Stimulated activated CD8-positive, alpha-beta memory T cell treated with anti-CD3 and anti-CD28 coated beads, Interleukin-12 subunit alpha, Interleukin-12 subunit beta, amount 100 ng/mL, for 4 hours (primary cell): ENCODE measurements at places on chromosomes 6 and 20.

DNA sequence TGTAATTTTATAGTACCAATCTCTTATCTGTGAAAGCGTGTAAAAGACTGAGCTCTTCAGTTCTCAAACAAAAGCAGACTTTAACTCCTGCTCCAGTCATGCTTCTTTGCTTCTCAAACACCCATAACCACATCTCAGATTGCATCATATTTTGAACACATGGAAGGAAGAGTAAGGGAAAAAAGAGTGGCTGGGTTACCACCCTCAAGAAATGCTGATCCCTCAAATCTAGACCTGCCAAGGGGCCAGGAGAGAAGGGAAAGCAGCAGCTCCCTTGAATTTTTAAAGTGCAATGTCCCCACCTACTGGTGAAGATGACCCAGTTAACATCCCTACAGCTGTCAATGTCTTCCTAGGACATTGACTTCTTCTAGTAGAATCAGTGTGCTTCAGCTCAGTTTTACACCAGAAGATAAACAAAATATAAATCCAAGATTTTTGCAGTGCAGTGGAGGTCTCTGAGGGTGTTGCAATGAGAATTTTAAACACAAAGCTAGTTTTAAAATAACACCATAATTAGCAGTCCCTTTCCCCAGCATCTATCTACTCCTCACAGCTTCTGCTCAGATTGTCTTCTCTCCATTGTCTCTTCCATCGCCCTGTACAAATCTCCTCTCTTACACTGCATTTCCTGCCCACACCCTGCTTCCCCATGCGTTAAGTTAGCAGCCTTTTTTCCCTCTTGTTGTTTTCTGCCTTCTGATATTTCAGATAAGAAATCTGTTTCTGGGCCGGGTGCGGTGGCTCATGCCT, 22.6 kb upstream of the HLA-DQB2 start:
- DNase-seq = no peak

GRCh38 chr6:121881974-121882667, 446.7 kb downstream of the GJA1 start:
- DNase-seq = no peak

- no peak for DNase-seq
These were observed 2.0 kb downstream of the OGFRL1 start for GRCh38 chr6:71290611-71291010.

DNA sequence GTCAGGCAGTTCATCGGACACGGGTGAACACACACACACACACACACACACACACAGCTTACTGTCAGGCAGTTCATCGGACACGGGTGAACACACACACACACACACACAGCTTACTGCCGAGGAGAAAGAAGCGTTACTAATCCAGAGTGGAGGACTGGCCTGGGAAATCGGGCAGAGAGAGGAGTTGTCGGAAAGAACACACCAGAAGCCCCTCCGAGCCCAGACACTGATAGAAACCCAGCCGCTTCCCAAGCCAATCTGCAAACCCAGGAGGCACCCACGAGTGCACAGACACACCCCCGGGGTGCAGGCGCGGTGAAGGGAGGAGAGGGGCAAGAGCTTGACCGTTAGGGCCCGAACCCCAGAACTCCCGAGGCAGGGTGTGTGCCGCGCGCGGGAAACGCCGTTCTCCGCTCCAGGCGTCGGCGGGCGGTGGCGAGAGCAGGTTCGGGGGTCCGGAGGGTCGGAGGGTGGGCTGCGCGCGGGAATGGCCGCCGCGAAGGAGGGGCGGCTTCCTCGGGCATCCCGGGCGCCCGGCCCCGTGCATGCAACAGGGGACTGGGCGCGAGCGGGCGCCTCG, 636 bp downstream of the ELOVL2 start:
- no peak for DNase-seq

DNA sequence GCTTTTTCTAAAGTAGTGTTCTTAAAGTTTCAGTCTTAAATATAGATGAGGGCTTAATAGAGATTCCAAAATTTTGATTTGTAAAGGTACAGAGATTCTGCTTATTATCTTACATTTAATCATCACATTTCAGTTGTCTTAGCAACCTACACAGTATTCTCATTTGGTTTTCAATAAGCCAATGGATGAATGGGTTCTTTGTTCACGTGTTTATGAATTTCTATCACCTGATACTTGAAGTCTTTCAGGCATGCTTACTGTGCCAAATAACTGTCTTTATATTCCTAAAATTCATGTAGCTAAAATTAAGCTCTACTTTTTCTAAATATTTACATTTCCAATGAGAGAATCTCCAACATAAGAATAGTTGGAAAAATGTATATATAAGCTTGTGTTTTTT, 152.7 kb downstream of the EYA4 start:
- no peak for DNase-seq

DNA sequence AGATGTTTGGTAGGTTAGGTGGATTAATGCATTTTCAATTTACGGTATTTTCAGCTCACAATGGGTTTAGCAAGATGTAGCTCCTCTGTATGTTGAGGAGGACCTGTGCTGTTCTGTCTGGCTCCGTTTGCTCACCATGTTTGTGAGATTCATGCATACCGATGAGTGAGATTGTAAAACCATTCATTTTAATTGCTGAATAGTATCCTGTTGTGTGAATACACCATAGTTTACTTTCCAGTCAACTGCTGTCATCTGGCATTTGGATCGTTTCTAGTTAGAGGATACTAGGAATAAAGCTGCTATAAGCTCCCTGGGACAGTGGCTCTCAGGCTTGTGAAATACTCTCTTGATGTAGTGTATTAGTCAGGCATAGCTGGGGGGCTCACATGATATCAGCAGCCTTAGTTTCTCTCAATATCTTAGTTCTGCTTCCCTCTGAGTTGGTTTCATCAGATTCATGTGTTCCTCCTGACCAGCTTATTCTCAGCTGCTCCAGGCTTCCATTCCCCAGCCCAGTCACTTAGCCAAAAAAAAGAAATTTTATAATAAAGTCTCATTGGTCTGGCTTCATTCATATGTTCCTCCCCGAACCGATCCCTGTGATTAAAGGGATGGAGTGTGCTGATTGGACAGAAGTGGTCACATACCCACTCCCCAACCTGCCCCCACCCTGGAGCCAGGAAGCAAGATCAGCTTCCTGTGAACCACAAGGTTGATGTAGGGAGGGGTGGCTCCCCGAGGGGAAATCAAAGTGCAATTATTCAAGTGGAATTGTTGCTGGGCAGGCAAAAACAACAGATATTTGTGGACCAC, 10.9 kb upstream of the B4GALT5 start:
- no peak for DNase-seq

- DNase-seq = no peak
These were observed 23.5 kb downstream of the FOXF2 start for GRCh38 chr6:1412901-1413300.

GRCh38 chr6:26234421-26235301, 130.3 kb upstream of the BTN3A2 start:
- DNase-seq = peak; percentile 38

DNA sequence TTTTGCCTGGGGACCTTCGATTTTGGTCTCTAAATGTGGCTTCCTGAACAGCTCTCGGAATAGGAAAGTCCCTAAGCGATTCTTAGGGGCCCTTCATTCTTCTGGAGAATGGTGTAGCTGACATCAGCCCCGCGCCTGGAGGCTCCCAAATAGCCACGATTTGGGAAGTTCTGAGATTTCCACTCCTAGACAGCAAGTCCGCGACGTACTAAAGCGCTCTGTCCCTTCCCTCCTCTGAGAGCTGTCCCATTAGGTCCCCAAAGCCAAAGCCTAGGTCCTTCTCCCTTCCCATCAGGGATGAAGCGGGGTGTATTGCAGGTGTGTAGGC, 756 bp downstream of the MOXD1 start:
- DNase-seq = no peak

GRCh38 chr20:33023439-33024242, 7.8 kb upstream of the BPIFB6 start:
- no peak for DNase-seq

GRCh38 chr6:155850408-155850841, 394.8 kb upstream of the NOX3 start:
- DNase-seq = no peak

- DNase-seq = no peak
These were observed 67.9 kb upstream of the BMP5 start for GRCh38 chr6:55943329-55943728.

DNA sequence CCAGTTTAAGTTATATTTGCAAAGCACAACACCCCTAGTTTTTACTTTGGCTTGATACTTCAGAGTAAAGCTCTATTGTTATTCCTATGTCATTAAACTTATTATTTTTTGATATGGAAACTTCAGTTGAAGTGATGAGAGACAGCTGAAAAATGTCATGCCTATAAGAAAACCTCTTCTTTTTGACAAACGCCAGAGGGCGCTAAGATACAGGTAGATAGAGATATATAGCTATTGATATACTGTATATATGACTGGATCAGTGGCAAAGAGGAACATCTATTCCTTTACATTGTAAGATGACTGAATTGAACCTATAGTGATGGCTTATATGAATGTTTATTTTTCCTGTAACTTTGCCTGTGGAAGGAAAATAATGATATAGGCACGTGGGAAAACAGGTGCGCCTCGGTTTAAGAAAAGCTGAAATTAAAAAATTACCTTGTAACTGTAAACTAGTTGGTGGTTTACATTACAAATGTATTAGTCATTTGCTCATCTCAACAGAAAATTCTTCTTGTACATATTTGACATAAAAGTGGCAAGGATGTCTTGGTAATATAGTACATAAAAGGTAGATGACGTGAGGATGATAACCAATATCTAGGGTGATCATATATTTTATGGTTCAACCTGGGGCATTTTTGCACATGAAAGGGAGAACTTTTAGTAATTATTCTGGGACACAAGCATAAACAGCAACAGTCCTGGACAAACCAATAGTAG, 74.1 kb downstream of the LAMA4 start:
- DNase-seq = no peak

DNA sequence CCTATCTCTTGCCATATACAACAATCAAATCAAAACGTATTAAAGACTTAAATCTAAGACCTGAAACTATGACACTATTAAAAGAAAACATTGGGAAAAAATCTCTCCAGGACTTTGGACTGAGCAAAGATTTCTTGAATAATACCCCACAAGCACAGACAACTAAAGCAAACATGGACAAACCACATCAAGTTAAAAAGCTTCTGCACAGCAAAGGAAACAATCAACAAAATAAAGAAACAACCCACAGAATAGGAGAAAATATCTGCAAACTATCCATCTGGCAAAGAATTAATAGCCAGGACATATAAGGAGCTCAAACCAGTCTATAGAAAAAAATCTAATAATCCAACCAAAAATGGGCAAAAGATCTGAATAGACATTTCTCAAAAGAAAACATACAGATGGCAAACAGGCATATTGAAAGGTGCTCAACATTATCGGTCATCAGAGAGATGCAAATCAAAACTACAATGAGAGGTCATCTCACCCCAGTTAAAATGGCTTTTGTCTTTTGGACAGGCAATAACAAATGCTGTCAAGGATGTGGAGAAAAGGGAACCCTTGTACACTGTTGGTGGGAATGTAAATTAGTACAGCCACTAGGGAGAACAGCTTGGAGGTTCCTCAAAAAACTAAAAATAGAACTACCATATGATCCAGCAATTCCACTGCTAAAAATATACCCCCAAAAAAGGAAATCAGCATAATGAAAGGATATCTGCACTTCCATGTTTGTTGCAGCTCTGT, 76.2 kb downstream of the SNX5 start:
- DNase-seq = no peak

DNA sequence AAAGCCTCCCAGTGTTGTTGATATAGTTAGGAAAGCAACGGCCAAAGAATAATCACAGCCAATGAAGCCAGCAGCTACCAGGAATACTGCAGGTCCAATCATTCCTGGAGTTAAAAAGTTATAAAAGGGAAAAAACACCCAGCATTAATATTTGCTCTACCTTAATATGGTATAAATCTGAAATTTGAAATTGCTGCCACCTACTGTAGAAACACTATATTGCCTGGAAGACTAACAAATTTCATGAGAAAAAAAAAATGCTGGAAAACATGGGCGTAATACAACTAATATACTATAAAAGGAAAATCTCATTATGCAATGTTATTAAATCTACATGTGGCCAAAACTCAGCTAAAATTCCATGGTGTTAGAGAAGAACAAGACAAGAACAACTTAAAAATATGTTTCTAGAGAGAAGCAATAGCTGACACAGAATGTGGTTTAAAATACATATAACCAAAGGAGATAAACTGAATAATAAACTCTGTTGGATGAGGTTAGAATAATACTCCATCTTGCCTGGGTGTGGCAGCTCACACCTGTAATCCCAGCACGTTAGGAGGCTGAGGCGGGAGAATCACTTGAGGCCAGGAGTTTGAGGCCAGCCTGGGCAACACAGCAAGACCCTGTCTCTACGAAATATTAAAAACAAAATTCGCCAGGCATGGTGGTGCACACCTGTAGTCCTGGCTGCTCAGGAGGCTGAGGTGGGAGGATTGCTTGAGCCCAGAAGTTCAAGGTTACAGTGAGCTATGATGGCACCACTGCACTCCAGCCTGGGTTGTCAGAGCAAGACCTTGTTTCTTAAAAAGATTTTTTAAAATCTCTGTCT, 43.1 kb downstream of the SLC17A5 start:
- DNase-seq = no peak

- no peak for DNase-seq
These were observed 371.1 kb downstream of the BCKDHB start for GRCh38 chr6:80477591-80477990.

DNA sequence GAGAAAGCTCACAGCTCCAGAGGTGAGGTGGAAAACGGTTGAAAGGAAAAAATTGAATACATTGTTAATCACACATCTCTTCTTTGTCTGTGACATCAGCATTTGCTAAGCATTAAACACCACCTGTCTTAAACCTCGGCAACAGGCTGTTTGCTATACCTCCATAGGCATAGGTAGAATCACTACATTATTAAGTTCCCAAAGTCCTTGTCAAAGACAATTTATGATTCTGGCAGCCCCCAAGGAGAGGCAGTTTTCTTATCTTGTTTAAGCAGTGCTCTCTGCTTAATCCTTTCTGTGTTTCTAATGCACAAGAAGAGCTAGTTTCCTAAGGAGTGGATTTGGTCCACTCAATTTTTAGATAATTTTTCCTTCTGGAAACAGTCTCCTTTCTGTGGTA, 249.7 kb downstream of the NKAIN2 start:
- no peak for DNase-seq

GRCh38 chr20:25864326-25864962, 167.8 kb upstream of the ZNF337 start:
- DNase-seq = no peak

DNA sequence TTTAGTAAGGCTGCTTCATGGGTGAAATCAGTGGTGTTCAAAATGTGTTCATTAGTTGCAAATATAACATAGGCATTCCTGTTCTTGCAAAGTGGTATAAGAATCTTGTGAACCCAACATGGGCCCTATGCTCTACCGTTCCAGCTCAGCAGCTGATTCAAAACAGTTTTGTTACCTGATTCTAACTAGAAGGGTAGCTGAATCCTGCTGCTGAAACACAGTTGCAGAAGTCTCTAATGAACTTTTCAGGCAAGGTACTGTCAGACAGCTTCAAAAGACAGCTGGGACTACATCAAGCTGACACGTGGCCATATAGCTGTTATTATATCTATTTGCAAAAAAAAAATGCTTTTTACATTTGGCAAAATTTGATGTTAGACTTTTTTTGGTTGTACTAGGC, 22.7 kb downstream of the THEMIS start:
- DNase-seq = no peak

GRCh38 chr20:25669826-25670422, 26.7 kb downstream of the ZNF337 start:
- DNase-seq = no peak

GRCh38 chr6:12160326-12160725, 129.8 kb upstream of the EDN1 start:
- no peak for DNase-seq

GRCh38 chr6:142635130-142635529, 309.8 kb downstream of the HIVEP2 start:
- no peak for DNase-seq

GRCh38 chr6:154157082-154157481, 118.0 kb downstream of the OPRM1 start:
- peak; percentile 12 for DNase-seq

- DNase-seq = no peak
These were observed 61.4 kb downstream of the WDR27 start for GRCh38 chr6:169640351-169640852.
